ENCODE measurements at places on chromosomes 5 and 9.

DNA sequence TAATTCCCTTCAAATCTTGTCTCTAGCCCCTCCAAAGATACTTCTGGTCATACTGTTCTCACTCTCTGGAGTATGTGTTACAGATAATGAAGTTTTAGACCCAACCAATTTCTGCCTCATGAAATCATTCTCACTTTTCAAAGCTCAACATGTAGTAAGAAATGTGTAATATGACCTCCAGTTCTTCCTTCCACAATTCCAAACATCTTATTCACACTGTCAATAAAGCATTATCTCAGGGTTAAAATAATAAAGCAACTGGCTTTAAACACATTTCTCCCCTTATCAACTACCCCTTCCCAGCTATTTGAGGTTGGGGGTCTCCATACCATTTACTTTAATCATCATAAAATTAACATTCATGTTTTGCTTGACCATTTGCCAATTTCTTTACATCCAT lies 654.1 kb downstream of the RAB3C start:
- DNase-seq = no peak

GRCh38 chr5:56093970-56094369 lies 99.2 kb upstream of the IL6ST start:
- DNase-seq = no peak

- DNase-seq = peak; percentile 36
Observed at GRCh38 chr5:35813521-35813920, 43.2 kb upstream of the IL7R start.

- DNase-seq = no peak
Observed at GRCh38 chr5:145971701-145972100, 35.3 kb downstream of the SH3RF2 start.

- peak; percentile 40 for DNase-seq
Observed at GRCh38 chr5:139368613-139369012, 14.5 kb downstream of the SLC23A1 start.

- no peak for DNase-seq
Observed at GRCh38 chr5:140037012-140037411, 6.1 kb downstream of the NRG2 start.

- no peak for DNase-seq
Observed at GRCh38 chr5:55385227-55385626, 77.4 kb downstream of the MTREX start.

GRCh38 chr5:77080905-77081304 lies 6.2 kb downstream of the ZBED3 start:
- DNase-seq = no peak

DNA sequence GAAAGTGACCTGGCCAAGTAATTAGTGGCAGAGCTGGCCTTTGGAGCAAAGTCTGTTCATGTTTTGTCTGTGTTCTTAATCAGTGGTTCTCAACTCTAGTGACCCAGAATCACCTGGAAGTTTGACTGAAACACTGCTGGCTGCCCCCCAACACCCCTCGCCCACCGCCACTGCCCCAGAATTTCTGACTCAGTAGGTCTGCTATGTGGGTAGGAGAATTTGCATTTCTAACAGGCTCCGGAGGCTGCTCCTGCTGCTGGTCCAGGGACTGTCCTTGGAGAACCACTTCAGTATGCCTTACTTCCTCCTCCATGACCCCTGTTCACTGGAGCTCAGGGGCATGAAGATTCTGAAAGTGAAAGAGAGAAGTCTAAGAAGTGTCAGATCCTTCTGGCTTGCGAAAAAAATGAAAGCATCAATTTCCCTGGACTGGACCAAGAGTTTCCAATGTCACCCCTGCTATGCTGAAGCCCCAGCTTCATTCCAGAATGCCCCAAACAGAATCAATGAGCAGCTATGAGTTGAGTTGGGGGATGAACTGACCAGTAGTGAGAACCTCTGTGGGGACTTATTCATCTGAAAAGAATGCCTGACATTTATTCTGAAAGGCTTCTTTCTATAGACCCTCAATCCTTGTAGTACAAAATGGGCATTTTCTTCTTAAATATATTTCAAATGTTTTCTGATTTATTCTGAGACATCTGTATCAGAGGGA lies 20.8 kb upstream of the COL15A1 start:
- DNase-seq = peak; percentile 23

GRCh38 chr9:116361547-116361946 lies 208.0 kb downstream of the PAPPA start:
- no peak for DNase-seq

DNA sequence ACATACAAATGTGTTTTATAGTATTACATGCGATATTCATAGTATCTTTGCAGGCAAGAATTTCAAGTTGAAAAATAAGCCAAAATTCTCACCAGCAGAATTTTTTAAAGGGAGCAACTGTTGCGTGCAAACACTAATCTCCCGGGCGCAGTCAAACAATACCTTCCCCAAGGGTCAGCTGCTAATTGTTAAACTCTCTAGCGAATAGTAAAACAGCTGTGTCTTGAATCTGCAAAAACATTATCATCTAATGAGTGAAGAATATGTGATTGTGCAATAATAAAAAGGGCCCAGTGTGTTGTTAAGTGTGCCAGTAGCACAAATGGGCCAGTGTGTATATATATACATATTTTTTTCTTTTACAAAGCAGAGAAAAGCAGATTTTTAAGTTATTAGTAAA lies 131.4 kb downstream of the CCDC192 start:
- no peak for DNase-seq

GRCh38 chr5:123223921-123224320 lies 134.9 kb downstream of the PRDM6 start:
- DNase-seq = no peak

DNA sequence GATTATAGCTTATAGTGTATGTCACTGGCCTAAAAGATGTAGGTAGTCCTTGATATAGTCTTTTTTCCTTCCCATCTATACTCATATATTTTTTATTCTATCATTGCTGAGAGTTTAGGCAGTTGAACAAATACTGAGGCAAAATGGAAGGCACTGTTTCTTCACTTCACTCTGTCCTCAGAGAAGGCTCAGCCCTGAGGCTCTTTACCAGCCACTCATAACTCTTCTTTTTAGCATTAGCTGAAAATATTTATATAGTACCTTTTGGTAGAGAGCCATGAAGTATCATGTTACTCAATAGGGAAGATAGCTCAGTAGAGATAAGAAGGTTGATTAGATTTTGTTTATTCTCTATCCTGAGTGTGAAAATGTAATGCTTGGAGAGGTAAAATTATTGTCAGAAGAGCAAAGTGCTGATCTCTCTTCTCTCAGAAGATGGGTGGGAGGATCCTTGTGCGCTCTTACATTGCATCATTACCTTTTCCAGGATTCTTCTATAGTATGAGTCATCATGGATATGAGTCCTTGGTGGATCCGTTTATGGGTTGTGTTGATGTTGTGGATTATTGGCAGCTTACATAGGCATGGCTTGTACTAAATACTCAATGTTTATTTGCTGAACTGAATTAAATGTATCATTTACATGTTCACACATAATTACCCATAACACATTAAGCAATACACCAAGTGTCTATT lies 88.1 kb downstream of the ANXA1 start:
- peak; percentile 37 for DNase-seq

GRCh38 chr5:62256161-62257019 lies 49.6 kb upstream of the KIF2A start:
- DNase-seq = peak; percentile 4

DNA sequence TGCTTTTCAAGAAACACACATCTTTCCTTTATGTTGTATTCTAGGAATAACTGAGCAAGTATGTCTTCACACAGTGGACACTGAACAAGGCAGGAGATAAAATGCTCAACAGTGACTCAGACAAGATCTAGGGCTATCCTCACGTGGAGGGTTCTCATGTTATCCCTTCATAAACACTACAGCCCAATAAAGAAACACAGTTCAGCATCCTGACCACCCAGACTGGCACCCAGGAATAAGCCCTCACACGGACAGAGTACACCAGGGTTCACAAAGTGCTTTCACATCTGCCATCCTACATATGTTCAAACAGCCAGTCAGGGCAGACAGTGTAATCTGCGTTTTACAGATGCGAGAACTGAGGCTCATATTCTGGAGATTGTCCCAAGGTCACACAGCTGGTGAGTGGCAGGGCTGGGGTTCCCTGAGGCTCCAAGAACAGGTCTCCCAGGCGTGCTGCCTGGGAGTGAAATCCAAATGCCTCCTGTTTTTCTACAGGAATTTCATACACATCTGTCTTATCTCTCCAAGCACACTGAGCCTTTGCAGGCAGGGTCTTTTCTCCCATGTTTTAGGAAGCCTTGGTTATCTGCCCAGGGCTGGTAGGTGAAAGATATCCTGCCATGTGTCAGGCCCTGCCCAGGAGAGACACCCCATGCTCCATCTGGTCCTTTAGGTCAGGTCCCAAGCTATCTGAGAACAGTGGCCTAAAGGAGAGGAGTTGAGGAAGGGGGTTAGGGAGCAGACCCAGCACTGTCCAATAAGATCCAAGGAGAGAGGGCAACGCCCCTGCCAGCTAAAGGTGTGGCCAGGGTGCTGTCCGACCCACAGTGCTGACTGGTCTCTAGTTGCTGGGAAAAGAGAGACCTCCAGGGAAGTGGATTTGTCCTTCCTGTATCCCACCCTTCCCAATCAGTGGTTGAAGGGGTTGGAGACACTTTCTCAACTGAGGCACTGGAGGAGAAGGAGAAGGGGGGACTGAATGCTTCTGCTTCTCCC lies 47.9 kb upstream of the XPA start:
- peak; percentile 27 for DNase-seq

DNA sequence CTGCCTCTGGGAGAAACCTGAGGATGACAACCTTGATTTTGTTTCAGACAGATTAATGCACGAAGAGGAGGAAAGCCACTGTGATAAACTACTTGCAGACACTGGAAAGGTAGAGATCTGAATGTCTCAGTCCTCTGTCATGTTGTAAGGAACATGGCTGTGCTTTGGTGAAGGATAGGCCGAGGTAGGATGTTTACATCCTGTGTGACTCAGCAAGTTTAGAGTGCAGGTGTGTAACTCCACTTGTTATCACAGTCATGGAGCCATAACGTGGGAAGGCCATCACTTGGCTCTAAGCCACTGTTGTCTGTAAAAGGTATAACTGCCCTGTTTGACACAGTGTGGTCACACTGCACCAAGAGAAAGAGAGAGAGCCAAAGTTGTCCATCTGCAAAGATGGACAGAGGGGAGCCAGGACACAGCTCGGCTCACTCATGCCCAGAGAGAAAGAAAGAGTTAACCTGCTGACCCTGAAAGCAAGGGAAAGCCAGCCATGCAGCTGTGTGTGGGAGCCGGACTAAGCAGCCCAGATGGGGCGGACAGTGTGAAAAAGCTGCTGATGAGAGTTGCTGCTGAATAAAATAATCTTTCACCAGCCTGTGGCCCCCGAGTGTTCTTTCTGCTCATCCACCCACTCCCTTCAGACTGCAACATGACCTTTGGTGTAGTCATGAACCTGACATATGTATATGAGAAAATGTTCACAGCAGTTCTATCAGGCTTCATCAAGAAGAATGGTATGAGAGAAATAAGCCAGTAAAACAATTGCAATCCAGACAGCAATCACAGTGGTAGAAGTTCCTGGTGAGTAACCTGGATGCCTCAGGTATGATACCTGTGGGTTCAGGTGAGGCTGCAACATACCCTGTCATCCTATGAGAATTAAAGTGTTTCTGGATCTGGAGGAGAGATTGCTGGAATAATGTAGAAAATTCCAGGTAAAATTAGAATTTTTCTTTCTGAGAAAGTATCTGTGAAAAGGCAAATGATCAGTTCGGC lies 115.9 kb downstream of the TARS1 start:
- no peak for DNase-seq

GRCh38 chr9:120928015-120928482 lies 1.5 kb upstream of the TRAF1 start:
- DNase-seq = no peak

DNA sequence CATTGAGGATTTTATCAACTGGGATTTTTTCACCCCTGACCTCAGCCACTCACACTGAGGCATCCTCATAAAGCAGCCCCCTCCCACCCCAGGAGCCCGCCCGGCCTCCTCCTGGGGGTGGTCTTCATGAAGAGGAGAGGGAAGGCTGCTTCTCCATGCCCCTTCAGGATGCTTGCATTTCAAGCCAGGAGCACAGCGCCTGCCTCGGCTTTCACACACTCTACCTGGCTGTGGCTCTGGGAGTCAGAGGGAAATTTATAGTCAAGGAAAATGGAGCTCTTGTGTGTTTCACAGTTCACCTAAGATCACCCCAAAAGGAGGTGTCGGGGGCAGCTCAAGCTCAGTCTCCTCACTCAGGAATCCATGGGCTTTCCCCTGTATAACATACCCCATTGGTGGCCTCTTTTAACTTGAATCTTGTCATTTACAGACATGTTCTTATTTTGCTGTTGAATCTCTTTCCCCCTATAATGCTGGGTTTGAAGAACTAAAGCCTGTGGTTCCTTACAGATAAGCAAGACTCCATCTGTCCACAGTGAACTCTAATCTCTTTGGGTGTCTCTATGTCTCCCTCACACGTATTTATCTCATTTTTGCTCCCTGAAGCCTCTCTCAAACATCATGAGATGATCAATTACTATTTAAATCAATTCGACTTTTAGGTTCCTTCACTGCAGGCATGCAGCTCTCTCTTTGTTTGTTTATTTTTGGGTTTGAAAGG lies 22.6 kb upstream of the IQGAP2 start:
- DNase-seq = no peak

DNA sequence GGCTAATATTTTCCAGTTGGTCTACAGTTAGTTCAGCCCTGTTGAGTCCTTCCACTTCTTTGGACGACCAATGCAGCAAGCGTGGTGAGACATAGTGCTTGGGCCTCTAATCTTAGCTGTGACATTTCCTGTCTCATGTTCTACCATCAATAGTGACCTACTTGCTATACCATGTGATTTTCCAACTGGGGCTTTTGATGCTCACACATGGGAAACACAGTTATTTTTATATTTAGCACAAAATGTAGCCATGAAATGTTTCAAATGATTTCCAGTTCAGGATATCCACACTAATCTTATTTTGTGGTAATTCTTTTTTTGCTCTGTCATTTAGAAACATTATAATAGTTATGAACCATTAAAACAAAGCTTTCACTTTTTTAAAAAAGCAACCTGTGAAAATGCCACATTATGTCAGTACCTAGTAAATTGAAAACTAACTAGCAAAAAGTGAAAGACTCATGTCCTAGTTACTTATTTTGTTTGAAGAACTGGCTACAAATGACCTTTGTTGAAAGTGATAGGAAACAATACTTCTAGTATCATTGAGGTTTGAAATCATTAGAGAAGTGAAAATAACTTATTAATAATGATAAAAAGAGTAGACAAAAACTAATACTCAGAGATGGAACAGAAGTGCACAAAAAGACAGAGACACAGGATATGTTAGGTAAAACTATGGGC lies 18.3 kb downstream of the MARCHF3 start:
- peak; percentile 40 for DNase-seq

GRCh38 chr5:124678922-124679519 lies 67.4 kb downstream of the ZNF608 start:
- DNase-seq = no peak

All from ELR (cell line).